ENCODE measurements at places on chromosomes 11 and 22. TPM values are rescaled to one million over a fixed set of nuclear protein-coding genes. Genes with fewer than 3 reads are reported as not detected.
A peak's percentile ranks its signal among the peaks of the same experiment; 100 is the strongest.

DNA sequence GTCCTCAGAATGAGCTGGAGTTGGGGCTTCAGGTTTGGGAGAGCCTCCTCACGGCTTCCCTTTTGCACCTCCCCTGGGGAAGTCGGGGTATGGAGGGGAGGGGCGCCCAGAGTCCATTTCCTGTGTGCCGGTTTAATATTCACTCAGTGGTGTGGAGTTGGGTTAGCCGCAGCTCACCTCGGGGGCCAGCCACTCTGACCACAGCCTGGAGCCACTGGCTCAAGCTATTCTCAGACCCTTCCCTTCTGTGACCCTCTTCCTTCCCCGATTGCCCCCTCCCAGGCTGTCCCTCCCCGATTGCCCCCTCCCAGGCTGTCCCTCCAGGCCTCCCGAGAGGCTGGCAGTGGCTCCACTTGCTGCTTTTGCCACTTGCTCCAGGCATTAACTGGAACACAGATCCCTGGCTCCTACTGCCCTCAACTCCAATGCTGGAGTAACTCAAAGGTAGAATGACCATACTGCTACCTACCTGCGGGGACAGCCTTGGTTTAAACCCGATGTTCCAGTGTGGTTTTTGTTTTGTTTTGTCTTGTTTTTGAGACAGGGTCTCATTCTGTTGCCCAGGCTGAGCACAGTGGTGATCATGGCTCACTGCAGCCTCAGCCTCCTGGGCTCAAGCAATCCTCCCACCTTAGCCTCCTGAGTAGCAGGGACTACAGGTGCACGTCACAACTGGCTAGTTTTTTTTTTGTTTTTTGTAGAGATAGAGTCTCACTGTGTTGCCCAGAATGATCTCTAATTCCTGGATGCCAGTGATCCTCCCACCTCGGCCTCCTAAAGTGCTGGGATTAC, 29.3 kb downstream of the RPUSD4 start:
- no peak for DNase-seq
- H3K4me3 ChIP-seq, result no peak overlapping the region
- no peaks in the 10 kb centered on the region for H3K27me3 ChIP-seq
- no peaks in the 10 kb centered on the region for H3K4me1 ChIP-seq

DNA sequence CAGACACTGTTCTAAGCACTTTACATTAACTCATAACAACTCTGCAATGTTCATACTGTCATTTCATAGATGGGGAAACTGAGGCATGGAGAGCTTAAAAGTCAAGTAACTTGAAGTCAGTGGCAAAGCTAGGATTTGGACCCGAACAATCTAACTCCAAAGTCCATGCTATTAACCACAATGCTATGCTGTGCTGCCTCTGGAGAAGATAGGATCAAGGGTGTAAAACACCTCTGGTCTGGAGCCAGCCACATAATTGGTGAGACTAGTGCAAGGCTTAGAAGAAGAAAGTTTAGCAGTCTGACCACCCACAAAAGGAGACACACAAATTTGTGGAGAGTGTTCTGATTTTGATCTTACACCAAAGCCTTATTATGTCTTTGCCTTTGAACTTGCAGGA, 43.7 kb downstream of the ARFGAP2 start:
- no peak for DNase-seq
- no peak overlapping the region for H3K27ac ChIP-seq
- no peaks in the 10 kb centered on the region for H3K27me3 ChIP-seq
- peaks cover 8% of the 10 kb centered on the region for H3K36me3 ChIP-seq
- H3K4me3 ChIP-seq, result no peak overlapping the region

- no peaks in the 10 kb centered on the region for H3K27me3 ChIP-seq
- H3K36me3 ChIP-seq, result no peaks in the 10 kb centered on the region
- no peak overlapping the region for H3K4me3 ChIP-seq
- peak overlapping the region; percentile 36 for H3K27ac ChIP-seq
- peak; percentile 72 for DNase-seq
- H3K4me1 ChIP-seq, result peaks cover 8% of the 10 kb centered on the region
These were observed 15.2 kb downstream of the PIM3 start for GRCh38 chr22:49975543-49976389.

DNA sequence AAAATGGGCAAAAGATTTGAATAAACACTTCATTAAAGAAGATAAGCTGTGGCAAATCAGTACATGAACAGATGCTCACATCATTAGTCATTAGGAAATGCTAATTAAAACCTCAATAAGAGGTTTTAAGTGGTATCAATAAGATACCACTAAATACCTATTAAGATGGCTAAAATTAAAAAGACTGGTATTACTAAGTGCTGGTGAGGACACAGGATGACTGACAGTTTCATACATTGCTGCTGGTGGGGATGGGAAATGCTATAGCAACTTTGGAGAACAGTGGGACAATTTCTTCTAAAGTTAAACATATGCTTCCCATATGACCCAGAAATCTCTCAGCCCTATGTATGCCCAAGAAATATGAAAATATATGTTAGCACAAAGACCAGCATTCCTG, 69.2 kb downstream of the COMMD9 start:
- H3K4me3 ChIP-seq, result no peak overlapping the region
- peaks cover 8% of the 10 kb centered on the region for H3K4me1 ChIP-seq
- DNase-seq, result no peak
- no peaks in the 10 kb centered on the region for H3K36me3 ChIP-seq
- H3K27me3 ChIP-seq, result no peaks in the 10 kb centered on the region

- peaks cover 17% of the 10 kb centered on the region for H3K4me1 ChIP-seq
- no peak overlapping the region for H3K27ac ChIP-seq
- no peak overlapping the region for H3K4me3 ChIP-seq
- H3K27me3 ChIP-seq, result no peaks in the 10 kb centered on the region
These were observed 32.2 kb upstream of the PTPRJ start for GRCh38 chr11:47948137-47948536.

POU2AF3 gene
- total RNA-seq, result 1.8 TPM

BSCL2 gene
- 65.6 TPM for total RNA-seq

EHF gene
- total RNA-seq, result 36.4 TPM

DNA sequence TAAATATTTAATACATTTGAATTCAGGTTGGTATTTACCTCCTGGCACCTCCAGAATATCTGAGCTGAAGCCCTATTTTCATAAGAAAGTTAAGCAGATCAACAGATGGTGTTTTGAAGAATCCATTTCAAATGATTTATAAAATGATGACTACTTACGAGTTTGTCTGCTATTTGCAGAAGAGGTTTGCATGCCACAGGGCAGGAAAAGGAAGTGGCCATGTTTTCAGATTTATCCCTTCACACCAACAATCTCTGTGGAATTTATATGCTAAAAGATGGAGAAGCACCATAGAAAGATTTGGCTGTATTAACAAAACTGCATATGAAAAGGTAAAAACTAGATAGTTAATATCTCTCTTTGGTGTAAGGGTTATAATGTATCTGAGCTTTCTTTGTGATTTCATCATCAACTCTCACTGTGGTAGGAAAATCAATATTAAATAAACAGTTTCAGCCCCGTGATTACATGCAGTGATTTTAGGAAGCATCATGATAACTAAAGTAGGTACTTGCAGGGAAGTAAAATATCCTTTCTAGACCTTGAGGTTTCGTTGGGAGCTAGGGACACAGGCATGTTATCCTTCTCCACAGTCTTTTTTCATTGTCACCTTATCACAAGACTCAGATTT, 2.6 kb downstream of the BMAL1 start:
- no peak overlapping the region for H3K27ac ChIP-seq
- H3K27me3 ChIP-seq, result no peaks in the 10 kb centered on the region
- DNase-seq, result no peak
- H3K36me3 ChIP-seq, result no peaks in the 10 kb centered on the region
- H3K4me1 ChIP-seq, result peaks cover 21% of the 10 kb centered on the region
- H3K4me3 ChIP-seq, result peak overlapping the region; percentile 100

PRODH gene
- total RNA-seq, result 60.9 TPM

KCNK7 gene
- 1.3 TPM for total RNA-seq

GRCh38 chr11:69058511-69059270, 10.0 kb downstream of the TPCN2 start:
- no peak overlapping the region for H3K27ac ChIP-seq
- DNase-seq, result no peak
- peaks cover 28% of the 10 kb centered on the region for H3K36me3 ChIP-seq

WNT7B gene
- total RNA-seq, result 5.4 TPM

DNA sequence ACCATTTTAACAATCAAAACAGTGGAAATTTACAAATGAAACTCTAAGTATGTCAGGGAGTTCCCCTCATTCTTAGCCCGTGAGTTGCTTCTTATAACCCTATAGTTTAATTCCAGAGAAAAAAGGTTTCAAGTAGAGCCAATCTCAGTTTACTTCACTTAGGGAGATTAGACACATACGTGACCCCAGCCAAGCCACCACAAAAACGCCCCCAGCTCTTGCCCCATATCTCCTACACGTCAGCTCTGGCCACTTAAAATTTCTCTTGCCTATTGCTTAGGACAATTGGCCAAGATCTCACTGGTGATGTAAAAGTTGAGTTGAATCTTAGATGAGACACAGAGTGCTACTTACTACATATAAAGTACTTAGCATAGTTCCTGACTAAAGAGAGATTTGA, 166.4 kb downstream of the ETS1 start:
- H3K4me3 ChIP-seq, result no peak overlapping the region
- H3K36me3 ChIP-seq, result no peaks in the 10 kb centered on the region
- no peak for DNase-seq

DNA sequence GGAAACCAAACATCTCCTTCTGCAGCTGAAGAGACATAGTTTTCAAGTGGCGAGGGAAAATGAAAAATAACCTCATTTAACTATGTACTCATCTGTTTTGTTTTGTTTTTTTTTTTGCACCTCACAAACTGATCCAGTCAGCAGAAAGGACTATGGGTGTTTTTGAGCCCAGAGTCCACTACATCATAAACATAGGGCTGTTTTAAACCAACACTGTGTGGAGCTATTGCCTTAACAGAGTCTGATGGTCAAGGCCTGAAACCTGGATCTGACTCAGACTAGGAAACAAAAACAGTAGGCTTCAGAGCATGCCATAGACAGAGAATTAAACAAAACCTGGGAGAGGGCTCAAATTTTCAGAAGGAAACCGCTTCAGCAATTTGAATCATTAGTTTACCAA, 99.3 kb upstream of the FSHB start:
- H3K4me1 ChIP-seq, result no peaks in the 10 kb centered on the region
- H3K27me3 ChIP-seq, result peaks cover 4% of the 10 kb centered on the region
- no peaks in the 10 kb centered on the region for H3K36me3 ChIP-seq
- no peak overlapping the region for H3K4me3 ChIP-seq

PNPLA5 gene
- total RNA-seq, result not detected

DNA sequence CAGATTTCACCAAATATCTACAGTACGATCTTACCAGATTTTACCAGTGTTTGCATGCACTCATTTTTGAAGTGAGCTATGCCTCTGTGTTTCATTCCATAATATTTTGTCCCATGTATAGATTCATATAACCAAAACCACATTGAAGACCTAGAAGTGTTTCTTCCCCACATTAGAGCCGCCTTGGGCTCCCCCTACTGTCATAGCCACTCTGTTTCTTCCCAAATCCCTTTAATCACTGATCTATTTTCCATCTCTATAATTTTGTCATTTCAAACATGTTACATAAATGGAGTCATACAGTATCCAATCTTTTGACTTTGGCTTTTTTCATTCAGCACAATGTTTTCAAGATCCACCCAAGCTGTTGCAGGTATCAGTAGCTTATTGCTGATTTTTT, 12.7 kb downstream of the MRGPRX3 start:
- H3K27me3 ChIP-seq, result no peaks in the 10 kb centered on the region
- no peak overlapping the region for H3K27ac ChIP-seq
- DNase-seq, result no peak
- no peaks in the 10 kb centered on the region for H3K36me3 ChIP-seq

Measured in upper lobe of right lung (tissue), 1 donor.